ENCODE measurements at places on chromosomes 11 and 22.

DNA sequence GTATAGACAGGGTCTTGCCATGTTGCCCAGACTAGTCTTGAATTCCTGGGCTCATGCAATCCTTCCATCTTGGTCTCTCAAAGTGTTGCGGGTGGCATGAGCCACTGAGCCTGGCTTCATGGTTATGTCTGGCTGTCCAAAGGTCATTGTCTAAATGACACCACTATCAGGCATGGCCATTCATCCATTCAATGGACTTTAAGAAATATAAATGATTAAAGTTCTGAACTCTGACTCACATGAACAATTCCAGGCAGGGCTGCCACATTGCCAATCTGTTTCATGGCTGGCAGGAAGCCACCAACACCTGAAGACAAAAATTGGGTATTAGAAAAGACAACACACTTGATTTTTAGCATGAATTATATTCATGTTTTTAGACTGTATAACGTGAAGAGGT lies 4.1 kb downstream of the RTCB start:
- no peak for DNase-seq

DNA sequence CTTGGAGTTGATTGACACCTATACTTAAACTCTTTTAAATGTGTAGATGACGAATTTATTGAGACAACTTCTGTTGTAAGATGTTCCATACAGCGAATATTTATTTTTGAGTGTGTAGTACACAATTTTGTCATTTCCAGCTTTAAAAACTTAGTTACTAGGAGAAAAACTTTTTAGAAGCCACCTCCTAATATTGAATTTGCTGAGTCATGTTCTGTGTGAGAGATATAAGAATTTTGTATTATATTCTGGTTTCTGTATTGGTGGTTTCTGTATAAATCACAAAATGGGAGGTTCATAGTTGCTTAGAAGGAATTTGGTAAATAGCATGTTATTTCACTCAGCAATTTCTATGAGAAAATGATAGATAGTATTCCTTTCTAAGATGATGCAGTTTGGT lies 171.3 kb downstream of the WNT11 start:
- no peak for DNase-seq

- DNase-seq = no peak
These were observed 98.8 kb downstream of the PKNOX2 start for GRCh38 chr11:125263268-125263790.

GRCh38 chr11:11569936-11570491 lies 51.8 kb downstream of the GALNT18 start:
- DNase-seq = no peak

DNA sequence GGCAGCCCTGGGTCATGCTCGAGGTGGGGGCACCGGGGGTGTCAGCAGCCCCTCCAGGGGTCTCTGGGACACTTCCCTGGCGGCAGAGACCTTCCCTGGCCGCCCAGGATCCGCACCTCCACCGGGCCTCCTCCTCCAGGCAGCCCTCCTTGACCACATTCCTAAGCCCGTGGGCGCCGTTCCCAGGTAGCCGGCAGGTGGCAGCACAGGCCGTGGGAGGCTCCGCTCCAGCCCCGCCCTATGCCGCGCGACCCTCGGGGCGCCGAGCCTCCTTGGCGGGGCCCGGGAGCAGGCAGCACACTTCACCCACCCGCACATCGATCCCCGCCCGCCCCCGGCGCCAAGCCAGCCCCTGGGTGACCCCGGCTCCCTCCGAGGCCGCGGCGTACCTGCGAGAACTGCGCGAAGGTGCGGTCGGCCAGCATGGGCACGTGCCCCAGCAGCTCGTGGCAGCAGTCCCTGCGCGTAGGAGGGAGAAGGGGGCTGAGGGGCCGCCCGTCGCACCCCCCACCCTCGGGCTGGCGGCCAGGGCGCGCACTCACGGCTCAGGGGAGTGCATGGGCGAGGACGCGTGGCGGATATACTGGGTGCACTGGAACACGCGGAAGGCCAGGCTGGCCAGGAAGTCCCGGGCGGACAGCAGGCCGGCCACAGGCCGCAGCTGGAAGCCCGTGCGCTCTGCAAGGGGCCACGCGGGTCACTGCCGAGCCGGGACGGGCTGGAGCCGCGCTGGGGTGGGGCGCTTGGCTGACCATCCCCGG lies 5.3 kb upstream of the INS start:
- DNase-seq = no peak

DNA sequence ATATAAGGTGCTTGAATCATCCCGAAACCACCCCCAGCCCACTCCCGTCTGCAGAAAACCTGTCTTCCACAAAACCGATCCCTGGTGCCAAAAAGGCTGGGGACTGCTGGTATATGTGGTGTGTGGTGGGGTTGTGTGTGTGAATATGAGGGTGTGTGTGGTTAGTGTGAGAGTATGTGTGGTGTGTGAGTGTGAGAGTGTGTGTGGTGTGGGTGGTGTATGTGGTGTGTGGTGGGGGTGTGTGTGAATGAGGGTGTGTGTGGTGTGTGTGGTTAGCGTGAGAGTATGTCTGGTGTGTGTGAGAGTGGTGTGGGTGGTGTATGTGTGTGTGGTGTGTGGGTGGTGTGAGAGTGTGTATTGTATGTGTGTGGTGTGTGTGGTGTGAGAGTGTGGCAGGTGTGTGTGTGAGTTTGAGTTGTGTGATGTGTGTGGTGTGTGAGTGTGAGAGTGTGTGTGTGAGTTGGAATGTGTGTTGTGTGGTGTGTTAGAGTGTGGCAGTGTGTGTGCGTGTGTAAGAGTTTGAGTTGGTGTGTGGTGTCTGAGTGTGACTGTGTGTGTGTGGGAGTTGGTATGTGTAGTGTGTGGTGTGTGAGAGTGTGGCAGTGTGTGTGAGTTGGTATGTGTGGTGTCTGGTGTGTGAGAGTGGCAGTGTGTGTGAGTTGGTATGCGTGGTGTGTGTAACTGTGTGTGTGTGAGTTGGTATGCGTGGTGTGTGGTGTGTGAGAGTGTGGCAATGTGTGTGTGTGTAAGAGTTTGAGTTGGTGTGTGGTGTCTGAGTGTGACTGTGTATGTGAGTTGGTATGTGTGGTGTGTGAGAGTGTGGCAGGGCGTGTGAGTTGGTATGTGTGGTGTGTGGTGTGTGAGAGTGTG lies 6.5 kb downstream of the UPK3A start:
- no peak for DNase-seq

DNA sequence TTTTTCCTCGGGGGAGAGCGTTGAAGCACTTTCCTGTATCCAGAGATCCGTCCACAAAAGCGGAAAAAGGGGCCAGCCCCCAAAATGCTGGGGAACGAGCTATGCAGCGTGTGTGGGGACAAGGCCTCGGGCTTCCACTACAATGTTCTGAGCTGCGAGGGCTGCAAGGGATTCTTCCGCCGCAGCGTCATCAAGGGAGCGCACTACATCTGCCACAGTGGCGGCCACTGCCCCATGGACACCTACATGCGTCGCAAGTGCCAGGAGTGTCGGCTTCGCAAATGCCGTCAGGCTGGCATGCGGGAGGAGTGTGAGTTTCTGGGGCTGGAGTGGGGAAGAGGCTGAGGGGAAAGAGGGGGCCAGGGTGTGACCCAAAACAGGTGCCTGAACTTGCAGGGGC lies 2.6 kb downstream of the NR1H3 start:
- no peak for DNase-seq

- DNase-seq = no peak
These were observed 14.4 kb downstream of the DCDC1 start for GRCh38 chr11:31355131-31355530.

DNA sequence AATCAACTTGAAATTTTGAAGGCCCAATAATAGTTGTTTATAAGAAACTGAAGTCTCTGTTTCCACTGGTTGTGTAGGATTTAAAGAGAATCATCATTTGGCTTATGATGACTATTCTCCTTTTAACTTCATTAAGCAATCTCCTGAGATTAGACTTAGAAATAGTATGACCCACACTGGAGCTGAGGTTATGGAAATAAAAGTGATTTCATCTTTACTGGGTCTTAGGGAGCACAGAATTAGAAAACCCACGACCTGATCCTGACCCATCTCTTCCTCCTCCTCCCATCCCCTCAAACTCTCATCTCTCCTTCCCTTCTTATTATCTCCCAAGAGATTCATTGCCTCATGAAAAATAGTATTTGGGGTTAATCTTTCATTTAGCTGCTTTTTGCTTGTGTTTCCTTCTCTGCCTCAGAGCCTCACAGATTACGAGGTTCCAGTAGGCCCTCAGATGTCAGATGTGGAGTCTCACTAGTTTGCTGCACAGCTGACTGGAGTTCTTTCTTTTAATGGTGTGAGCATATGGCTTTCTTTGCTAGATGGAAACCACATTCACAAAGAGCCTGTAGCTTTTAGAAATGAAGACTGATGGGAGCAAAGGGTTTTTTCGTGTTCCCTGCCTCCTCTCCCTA lies 85.0 kb downstream of the ALX4 start:
- no peak for DNase-seq

DNA sequence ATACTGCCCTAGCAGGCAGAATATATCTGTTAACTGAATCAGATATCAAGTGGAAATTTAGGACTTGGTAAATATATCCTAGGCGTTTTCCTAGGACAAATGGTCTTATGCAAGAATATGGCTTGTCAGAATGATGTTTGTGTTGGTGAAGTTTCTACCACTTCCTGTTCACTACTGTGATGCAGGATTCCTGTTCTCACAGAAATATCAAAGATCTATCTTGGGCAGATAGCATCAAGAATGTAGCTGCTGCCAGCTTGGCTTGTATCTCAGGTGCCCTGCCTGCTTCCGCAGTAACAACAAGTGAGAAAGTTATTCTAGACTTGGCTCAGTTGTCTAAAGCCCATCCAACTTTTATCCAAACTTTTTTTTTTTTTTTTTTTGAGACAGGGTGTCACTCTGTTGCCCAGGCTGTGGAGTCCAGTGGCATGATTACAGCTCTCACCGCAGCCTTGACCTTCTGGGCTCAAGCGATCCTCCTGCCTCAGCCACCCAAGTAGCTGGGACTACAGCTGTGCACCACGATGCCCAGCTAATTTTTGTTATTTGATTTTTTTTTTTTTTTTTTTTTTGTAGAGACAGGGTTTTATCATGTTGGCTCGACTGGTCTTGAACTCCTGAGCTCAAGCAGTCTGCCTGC lies 61.3 kb downstream of the PPME1 start:
- DNase-seq = peak; percentile 6

DNA sequence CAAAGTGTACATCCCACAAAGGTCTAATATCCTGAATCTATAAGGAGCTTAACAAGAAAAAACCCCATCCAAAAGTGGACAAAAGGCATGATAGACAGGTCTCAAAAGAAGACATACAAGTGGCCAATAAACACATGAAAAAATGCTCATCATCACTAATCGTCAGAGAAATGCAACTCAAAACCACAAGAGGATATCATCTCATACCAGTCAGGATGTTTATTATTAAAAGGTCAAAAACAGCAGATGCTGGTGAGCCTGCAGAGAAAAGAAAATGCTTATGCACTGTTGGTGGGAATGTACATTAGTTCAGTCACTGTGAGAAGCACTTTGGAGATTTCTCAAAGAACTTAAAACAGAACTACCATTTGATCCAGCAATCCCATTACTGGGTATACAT lies 12.7 kb downstream of the LGALS12 start:
- DNase-seq = no peak

GRCh38 chr11:8271106-8271886 lies 7.6 kb upstream of the LMO1 start:
- no peak for DNase-seq

DNA sequence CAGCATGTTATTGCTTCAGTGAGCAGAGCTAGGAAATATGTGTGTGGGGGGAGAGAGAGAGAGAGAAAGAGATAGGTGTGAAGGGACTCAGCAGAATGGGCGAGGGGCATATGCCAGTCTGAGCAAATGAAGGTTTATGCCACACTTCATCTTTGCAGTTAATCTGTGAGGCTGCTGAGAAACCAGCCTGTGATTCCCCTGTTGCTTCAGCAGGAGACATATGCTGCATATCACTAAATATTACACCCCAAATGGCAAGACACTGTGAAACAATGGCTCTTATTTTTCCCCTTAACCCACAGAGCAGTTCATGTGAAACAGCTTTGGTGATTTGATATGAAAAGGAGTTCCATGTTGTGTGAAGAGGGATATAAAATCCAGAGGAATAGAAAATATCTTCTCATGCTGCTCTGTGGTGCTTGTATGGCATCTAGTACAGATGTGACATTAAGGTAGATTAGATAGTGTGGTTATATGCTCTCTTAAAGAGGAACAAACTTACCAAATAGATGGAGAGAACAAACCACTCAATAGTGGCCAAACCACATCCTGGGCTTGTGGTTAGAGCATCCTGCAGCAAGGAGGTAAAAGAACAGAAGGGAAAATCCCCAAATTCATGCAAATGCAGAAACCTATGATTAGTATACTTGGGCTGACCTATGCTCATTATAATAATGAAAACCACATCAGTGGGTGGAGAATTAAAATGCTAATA lies 864.2 kb downstream of the FAM181B start:
- DNase-seq = peak; percentile 47

DNA sequence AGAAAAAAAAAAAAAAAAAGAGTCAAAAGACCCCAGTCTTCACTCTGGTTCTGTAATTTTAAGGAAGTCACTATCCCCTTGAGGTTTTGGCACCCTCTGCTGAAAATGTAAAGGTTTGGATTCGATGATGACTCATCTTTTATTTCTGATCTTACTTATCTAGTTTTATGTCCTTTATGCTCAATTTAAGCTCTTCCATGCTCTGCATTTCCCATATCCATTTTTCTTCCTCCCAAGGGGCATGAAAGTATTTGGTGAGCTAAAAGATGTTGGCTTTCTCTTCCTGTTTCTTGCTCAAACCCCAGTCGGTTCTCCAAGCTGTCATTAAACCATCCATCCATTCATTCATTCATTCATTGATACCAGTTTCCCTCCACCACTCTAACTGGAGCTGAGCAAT lies 61.0 kb upstream of the CDON start:
- no peak for DNase-seq

GRCh38 chr11:93166862-93167261 lies 30.9 kb downstream of the SLC36A4 start:
- DNase-seq = no peak

- no peak for DNase-seq
These were observed 4.9 kb upstream of the SPECC1L start for GRCh38 chr22:24265734-24266133.

GRCh38 chr11:98766903-98767302 lies 253.8 kb upstream of the CNTN5 start:
- no peak for DNase-seq

- no peak for DNase-seq
These were observed 23.8 kb downstream of the MICAL2 start for GRCh38 chr11:12134236-12134585.

GRCh38 chr11:13897646-13898276 lies 64.8 kb upstream of the SPON1 start:
- no peak for DNase-seq

- no peak for DNase-seq
These were observed 54.7 kb downstream of the PHF21B start for GRCh38 chr22:44955102-44955501.
